Activated T-cell treated with anti-CD3 and anti-CD28 coated beads for 24 hours (primary cell): ENCODE measurements at places on chromosomes 11 and 22.

GRCh38 chr11:62333768-62334167 lies 3.5 kb upstream of the ASRGL1 start:
- DNase-seq, result no peak

- no peak for DNase-seq
These were observed 14.8 kb upstream of the MFNG start for GRCh38 chr22:37500745-37501609.

- DNase-seq, result no peak
These were observed 38.1 kb downstream of the COA4 start for GRCh38 chr11:73838443-73839122.

- DNase-seq, result no peak
These were observed 23.0 kb downstream of the APLNR start for GRCh38 chr11:57214098-57214417.

DNA sequence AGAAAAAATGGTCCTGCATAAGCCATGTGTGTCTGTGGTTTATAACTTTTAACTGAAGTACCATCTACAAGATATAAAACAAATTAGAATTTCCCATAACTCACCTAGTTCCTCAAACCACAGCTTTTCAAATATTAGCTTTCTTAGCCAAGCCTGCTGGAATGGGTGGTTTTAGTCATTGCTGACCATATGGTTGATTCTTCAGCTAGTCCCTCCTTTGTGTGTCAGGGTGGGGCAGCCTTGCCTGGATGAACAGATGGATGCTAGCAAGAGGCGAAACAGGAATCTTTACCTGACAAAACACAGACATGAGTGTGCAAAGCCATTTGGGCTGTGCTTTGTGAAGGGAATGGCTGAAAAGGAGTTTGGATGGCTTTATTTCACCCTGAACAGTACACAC lies 6.9 kb upstream of the B3GNT6 start:
- DNase-seq, result no peak

DNA sequence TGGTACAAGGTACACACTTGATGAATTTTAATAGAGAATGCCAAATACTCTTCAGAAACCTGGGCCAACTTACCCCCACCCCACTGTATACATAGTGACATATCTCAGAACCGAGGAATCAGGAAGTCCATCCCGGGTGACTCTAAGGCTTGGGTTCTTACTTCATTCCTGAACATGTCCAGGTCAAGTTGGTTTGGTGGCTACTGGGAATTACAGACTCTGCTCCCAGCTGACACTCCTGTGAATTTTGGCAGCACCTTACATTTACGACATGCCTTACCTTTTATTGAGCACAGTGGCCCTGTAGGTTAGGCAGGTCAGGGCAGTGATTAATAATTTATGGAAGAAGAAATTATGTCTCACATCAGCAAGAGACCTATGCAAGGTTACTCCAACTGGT lies 70.1 kb upstream of the LDLRAD3 start:
- no peak for DNase-seq

DNA sequence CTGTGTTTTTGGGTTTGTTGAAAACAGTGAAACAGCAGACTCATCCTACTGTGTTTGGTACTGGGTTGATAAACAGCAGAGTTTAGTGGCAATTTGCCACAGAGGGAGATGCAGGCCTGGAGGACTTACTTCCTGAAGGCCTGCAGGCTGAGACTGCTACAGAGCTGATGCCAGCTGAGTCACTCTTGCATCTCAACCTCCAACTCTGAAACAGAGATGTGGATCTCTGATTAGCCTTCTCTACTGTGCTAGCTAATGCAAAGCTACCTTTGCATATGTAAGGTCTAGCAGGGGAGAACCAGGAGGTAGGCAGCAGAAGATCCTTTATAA lies 14.3 kb downstream of the ATP5MG start:
- DNase-seq, result no peak

DNA sequence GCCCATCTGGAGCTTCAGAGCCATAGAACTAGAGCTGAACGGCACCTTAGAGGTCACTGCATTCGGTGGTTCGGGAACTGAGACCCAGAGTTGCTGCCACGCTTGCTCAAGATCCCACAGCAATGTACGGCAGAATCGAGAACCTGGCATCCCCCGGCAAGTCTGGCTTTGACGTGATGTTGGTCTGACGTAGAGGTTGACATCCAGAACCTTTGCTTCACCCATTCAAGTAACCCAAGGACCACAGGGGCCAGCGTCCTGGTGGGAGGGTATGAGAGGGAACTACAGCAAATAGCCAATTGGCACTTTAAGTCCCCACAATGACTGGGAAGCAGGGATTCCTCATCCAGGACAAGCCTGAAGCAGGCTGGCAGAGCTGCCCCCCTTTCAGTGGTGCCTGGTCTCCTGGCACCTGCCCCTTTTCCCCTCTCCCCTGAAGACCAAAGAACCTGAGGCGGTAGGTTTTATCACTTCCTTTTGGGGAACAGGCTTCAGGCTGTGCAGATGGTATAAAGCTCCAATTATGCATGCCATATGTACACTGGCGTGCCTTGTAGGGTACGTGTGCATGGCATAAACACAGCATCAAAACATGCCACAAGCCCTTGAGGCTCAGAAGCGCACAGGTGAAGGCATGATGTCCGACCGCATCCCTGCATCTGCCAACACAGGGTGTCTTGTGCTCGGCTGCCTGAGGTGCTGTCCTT lies 15.3 kb upstream of the TEF start:
- DNase-seq, result no peak

- DNase-seq, result no peak
These were observed 94.9 kb downstream of the PRR5L start for GRCh38 chr11:36390963-36391471.

GRCh38 chr11:104623518-104623917 lies 274.7 kb downstream of the CASP12 start:
- DNase-seq, result no peak

DNA sequence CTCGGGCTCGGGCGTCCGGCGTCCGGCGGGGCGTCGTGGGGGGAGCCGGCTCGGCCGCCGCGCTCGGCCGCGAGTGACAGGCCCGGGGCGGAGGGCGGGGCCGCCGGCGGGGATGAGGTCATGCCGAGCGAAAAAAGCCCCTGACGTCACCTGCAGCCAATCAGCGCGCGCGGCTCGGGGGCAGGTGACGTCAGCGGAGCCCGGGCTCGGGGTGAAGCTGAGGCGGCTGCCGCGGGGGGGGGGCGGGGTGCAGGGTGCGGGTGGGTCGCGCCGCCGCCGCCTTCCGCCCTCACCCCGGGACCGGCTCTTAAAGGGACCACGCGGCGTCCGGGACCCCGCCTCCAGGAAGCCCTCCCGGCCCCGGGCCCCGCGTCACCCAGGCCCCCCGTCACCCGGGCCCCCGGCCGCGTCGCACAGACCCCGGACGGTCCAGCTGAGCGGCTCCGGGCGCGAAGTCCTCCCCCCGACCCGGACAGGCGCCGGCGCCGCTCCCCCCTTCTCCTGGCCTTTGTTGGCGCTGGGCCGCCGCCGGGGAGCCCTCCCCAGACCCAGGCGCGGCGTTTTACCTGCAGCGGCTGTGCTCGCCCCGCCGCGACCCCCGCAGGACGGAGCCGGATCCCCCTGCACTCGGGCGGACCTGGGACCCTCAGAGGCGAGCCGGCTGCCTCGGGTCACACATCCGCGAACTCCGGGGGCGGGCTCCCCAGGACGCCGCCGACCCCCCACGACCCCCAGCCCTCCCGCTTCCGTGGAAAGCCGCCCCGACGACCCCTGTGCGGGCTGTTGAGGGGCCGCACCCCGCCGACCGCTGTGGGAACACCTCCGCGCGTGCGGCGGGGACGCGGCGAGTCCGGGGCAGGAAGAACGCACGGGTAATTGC lies at the start of gene DUSP8:
TSS of gene DUSP8 (minus strand) at position 75 of the 880 bp plus-strand sequence. CDS start 6,445 bp downstream, outside the sequence.
- DNase-seq, result peak; percentile 82

DNA sequence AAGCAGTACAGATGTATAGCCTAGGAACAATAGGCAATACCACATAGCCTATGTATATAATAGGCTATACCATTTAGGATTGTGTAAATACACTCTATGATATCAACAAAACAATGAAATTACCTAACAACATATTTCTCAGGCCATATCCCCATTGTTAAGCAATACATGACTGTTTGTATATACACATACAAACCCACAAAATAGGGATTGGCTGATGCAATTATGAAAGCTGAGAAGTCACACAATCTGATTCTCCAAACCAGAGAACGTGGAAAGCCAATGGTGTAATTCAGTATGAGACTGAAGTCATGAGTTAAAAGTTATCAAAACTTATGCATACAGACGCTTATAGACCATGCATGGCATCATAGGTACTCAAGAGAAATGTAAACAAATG lies 700.1 kb upstream of the RAG2 start:
- no peak for DNase-seq

- DNase-seq, result no peak
These were observed 26.5 kb upstream of the ATXN10 start for GRCh38 chr22:45645150-45645525.

GRCh38 chr11:66081505-66081904 lies 11.4 kb downstream of the PACS1 start:
- DNase-seq, result peak; percentile 46

DNA sequence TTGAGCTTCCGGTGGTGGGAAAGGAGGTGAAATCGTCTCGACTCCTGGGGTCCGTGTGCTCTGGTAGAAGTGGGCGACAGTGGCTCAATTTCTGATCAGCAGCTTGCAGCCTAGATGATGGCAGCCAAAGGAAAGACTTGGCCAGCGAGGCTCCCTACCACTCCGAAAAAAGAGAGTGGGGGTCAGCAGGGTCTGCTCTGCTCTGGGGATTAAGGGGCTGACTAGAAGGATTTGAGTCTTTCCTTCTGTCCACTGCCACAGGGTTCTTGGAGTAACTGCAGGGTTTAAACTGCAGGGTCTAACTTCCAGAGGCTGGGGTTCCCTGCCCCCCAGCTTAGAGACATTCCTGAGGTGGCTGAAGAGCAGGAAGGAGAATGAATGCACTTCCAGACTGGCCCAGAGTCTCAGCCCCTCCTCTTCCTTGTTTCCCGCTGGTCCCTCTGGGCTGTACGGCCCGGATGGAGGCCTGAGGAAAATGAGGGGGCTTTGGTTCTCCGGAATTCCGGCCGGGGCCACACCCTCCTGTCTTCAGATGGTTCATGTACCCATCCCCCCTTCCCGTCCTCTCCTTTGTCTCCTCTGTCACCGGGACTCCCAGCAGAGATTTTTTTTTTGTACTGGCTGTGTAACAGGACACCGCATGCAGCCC lies 907 bp downstream of the SERPINH1 start:
- DNase-seq, result no peak

DNA sequence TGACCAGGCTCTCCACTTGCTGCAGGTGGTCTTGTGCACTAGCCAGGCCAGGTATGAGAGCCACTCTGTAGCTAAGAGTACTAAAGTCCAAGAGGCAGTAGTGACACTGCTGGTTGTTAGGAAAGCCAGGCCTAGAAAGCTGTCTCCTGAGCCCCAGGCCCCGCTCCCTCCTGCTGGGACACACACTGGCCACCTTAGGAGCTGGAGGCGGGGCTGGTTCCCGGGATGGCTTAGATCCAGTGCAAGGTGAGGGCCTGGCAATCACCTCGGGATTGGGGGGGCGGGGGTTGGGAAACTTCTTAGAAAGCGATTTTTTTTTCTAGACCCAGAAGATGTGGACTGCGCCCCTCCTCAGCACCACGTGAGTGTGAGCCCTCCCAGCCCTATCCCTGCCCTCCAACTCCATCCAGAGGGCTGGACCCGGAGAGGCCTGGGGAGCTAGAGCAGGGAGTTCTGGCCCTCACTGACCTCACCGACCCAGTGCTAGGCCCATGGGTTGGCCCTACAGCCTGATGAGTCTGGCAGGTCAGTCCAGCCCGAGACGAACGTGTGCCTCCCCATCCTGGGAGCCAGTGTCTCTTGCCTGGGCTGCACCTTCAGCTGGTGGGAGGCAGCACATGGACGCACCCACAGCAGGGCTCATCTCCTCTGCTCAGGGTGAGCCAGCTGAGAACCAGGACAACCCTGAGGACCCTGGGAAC lies 18.1 kb downstream of the SLC37A2 start:
- DNase-seq, result no peak

GRCh38 chr11:6170226-6170625 lies at the start of gene OR52B2:
Gene OR52B2, minus strand, starts transcription at chr11:6170326. Its CDS starts 0 bp downstream, at chr11:6170326.
- DNase-seq, result no peak

GRCh38 chr11:63882555-63883242 lies 34.3 kb downstream of the RCOR2 start:
- no peak for DNase-seq

DNA sequence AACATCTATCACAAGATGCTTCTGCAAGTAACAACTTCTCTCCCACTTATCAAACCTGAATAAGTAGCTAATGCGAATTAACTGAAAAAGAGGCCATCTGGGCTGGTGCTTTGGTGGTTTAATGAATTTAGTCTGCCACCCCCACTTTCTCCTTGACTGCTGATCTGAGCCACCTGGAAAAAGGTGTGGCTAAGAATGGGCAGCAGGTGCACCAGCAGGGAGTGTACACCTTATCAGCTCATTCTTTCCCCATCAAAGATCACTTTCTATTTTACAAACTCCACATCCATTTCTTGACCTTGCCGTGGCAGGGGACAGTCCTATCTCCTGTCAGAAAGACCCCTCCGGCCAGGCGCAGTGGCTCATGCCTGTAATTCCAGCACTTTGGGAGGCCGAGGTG lies 6.5 kb downstream of the RFPL3 start:
- no peak for DNase-seq

GRCh38 chr22:34814260-34815025 lies 251.5 kb upstream of the ISX start:
- DNase-seq, result no peak

- no peak for DNase-seq
These were observed 27.1 kb downstream of the SDHD start for GRCh38 chr11:112113539-112114457.

DNA sequence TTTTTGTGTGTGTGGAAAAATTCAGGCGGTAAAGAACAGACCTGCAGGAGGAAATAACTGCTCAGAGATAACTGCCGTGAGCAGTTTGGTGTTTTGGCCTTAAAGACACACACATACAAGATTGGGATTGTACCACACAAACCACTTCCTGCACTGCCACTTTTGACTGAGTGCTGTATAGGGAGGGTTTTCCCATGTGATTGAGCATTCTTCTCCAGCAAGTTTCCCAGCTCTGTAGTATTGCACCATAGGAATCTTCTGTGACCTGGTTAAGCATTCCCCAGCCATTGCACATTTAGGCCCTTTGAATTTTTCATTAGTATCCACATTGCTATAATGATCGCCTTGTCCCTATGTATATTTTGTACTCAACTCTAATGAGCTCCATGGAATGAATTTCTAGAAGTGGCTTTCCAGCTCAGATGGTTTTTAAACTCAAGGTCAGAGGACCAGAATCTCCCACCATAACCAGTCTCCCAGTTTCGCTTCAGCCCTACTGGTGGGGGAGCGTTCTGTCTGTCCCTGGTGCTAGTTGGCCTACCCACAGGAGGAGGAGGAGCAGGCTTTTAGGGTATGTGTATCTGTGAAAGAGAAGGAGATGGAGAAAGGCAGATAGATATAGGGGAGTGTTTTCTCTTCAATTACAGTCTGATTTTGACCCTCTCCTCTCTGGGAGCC lies 9.3 kb downstream of the CD82 start:
- no peak for DNase-seq

- DNase-seq, result no peak
These were observed 20.6 kb upstream of the PRDM10 start for GRCh38 chr11:130023204-130023603.

DNA sequence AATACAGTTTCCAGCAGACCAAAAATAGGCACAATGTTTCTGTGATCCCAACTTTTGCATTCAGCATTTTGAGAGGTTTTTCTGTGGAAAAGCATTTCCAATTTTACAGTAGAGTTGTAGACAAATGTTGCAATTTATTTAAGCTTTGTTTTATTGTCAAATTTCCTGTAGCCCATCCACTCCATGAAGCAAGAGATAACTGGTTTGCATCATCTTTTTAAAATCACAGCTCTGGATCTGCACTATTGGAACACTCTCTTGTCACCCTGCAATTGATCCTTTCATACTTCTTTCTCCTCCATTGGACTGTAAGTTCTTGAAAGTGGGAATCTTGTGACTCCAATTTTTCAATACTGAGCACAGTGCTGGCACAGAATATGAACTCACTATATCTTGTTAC lies 86.0 kb downstream of the MAML2 start:
- DNase-seq, result no peak
